ENCODE measurements at places on chromosomes 4 and X.

- peak; percentile 98 for DNase-seq
These were observed 961 bp upstream of the NOCT start for GRCh38 chr4:139014371-139015268.

DNA sequence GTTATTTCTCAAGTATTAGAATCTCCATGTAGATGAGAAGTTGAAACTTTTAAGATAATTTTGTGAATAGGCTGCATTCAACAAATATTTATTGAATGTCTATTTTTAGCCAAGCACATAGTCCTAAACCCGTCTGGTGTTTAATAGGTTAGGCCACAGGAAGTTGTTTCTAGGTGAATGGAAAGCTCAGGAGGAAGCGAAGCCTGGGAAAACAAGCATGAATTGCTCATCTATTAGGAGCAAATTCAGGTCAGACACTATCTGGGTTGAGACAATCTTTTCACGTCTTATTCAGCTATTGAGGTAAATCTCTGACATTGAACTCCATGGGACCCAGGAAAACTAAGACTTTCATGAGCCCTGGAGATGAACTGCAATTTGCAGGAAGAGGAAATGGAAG is 43.1 kb upstream of the FREM3 start:
- peak; percentile 4 for DNase-seq

GRCh38 chr4:46979283-46979682 is 14.1 kb downstream of the GABRA4 start:
- no peak for DNase-seq

- peak; percentile 7 for DNase-seq
These were observed 150.3 kb downstream of the PCDH7 start for GRCh38 chr4:30870513-30870912.

- no peak for DNase-seq
These were observed 2.1 kb upstream of the SLC25A6 start for GRCh38 chrX:1393871-1394615.

- DNase-seq = no peak
These were observed 459.2 kb downstream of the INPP4B start for GRCh38 chr4:142386856-142387255.

- DNase-seq = no peak
These were observed 77.0 kb downstream of the FBXW7 start for GRCh38 chr4:152458801-152459302.

DNA sequence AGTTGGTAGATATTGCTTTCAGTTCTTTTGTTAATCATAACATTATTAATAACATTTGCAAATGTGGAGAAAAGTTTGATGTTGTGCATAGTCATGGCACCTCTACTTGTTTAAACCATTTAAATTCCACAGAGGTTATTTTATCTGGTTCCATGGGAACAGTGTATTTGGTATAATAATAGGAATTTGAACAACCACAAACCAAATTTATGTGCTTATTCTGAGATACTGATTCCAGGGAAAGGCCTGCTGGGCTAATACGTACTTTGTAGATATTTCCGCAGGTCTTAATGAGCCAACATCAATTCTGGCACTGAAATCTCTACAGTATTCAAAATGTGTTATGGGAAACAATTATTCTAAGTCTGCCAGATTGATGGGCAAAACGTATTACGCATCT is 319.0 kb downstream of the DKK2 start:
- no peak for DNase-seq

GRCh38 chr4:27843776-27844175 is 983.1 kb downstream of the STIM2 start:
- no peak for DNase-seq

Data from kidney tubule cell (primary cell).